ENCODE measurements at places on chromosomes 3 and 15.

GRCh38 chr3:112508261-112508660, 9.0 kb upstream of the BTLA start:
- no peak for DNase-seq

- peak; percentile 28 for DNase-seq
These were observed 25.0 kb downstream of the SCG3 start for GRCh38 chr15:51706291-51706690.

- peak; percentile 95 for DNase-seq
These were observed at the start of gene TGFBR2 for GRCh38 chr3:30606301-30607031. Gene TGFBR2 (plus strand): TSS chr3:30606601. CDS start chr3:30606884, 283 bp downstream.

- no peak for DNase-seq
These were observed 42.0 kb downstream of the NUP210 start for GRCh38 chr3:13378155-13378554.

DNA sequence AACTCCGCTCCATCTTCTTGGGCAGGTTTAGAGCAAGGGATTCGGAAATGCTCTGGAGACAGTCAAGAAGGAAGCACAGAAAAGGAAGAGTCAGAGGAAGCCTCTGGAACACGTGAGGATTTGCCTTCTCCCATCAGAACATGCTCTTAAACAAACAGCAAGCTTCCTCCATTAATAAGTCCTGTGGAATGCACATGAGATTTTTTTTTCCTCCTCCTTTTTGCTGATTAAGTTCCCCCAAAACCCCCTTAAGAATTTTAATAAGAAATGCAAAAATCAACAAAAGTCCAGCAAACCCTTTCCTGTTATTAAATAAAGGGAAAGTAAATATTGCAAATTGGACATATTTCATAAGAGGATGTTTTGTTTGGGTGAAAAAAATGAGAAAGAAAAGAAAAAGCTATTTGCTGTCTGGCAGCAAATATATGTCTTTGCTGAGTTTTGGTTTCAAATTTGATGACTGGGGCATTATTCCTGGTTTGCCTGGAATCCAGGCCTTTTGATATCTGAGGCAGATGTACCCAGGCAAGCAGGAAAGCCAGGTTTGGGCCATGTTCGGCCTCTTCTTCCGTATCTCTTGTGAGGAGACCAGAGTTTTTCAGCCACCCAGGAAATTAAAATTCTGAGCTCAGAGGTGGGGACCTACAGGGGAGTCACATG, 7.9 kb upstream of the TSEN2 start:
- DNase-seq = no peak

DNA sequence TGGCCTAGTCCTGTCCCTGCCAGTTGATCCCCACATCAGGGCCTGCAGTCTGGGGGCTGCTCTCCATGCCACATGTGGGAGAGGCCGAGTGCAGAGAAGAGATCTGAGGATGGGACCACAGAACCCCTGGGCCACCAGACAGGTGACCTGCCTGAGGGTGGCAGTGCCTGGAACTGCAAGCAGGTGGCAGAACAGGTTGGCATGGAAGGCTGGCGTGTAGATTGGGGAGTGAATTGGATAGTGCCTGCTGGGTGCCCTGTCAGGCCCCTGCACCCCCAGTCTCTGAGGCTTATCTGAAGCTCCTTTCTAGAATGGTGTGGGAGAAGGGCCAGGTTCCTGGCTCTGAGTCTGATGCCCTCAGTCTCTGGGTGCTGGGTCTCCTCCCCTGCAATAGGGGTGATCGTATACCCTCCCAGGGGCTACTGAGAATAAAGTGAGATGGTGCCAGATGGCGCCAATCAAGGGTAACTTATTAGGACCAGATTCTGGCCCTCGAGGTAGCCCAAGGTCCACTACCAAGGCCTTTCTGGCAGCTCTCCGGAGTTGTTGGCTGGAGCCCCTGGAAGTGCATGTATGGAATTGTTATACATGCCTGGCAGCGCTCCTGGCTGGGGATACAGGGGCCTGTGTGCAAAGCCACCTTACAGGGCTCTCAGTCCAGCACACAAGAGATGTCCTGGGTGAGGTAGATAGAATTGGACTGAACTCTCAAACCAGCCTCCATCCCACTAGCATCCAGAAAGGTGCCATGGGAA, 15.7 kb downstream of the C3orf18 start:
- no peak for DNase-seq

DNA sequence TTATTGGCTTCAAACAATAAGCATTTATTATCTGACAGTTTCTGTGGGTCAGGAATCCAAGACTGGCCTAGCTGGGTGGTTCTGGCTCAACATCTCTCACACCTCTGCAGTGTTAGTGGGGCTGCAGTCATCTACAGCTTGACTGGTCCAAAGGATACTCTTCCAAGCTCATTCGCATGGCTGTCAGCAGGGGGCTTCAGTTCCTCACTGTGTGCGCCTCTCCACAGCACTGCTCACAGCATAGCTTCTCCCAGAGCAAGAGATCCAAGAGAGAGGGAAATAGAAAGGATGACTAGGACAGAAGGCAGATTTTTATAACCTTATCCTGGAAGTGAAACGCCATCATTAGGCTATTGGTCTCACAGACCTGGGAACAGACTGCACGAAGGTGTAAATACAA, 64.2 kb downstream of the MAGI1 start:
- DNase-seq = no peak

DNA sequence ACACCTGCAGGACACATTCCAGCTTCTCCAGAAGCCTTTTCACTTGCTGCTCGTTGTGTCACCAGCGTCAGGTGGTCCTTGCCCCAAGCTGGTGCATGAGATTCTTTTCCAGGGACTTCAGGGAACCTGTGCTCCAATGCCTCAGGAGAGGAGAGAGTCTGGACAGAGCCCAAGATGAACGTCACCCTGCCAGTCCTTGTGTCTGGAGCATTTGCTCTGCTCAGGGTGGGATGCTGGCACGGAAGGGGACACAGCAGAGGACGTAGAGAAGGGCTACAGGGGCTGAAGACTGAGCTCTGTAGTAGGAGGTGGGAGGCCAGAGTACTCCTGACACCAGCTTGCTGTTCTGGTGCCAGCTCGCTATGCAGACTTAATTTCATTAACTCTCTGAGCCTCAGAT, 262.1 kb downstream of the XXYLT1 start:
- DNase-seq = no peak

- DNase-seq = no peak
These were observed 19.8 kb downstream of the C3orf62 start for GRCh38 chr3:49257187-49257586.

- DNase-seq = no peak
These were observed 57.2 kb upstream of the ZBTB38 start for GRCh38 chr3:141311170-141311495.

- DNase-seq = no peak
These were observed 897 bp downstream of the RAD54L2 start for GRCh38 chr3:51539291-51539941.

DNA sequence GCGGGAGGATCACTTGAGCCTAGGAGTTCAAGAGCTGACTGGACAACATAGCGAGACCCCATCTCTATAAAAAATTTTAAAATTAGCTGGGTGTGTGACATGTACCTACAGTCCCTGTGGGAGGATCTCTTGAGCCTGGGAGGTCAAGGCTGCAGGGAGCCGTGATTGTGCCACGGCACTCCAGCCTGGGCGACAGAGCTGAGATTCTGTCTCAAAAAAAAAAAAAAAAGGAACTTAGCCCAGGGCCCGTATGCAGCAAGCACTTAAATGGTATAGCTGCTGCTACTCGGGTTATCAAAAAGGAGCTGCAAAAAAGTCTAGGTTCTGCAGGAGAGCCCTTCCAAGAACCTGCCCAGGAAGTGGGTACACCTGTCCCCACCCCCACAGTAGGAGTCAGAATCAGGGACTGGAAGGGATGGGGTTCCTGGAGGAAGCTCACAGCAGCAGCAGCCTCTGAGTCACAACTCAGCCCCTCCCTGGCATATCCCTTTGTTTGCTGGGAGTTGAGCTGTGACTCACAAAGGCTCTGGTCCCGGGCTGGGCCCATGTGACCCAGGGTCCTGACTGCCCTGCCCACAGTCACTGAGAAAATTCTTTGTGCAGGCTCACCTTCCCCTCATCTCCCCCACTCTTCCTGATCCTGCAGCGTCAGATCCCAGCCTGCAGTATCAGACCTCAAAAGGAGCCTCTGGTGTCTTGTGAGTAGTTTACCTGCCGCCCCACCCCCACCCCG, at the start of gene SPATA12:
SPATA12 (plus strand) TSS at position 576 of the 733 bp plus-strand sequence. CDS start 13,031 bp downstream, outside the sequence.
- peak; percentile 69 for DNase-seq

DNA sequence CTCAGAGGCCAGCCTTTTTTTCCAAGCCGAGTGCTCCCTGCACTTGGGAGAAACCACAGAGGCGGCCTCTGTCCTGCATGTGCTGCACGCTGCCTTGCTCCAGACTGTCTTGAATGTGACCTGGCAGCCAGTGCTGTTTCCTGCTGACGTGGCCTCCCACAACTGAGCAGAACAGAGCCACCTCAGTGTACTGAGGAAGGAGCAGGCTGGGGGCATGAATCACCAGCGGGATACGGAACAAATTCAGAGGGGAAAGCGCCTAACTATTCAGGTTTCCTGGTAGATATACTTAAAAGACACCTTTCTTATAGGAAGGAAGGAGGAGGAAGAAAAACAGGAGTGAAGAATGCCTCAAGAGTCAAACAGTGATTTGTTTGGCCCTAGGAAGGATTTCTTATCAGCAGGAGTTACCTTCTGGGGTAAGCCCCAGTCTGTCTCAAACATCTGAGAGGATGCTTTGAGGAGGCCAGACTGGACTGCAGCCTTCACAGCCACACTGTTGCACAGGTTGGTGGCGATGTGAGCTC, 114.0 kb downstream of the FNDC3B start:
- DNase-seq = peak; percentile 95

DNA sequence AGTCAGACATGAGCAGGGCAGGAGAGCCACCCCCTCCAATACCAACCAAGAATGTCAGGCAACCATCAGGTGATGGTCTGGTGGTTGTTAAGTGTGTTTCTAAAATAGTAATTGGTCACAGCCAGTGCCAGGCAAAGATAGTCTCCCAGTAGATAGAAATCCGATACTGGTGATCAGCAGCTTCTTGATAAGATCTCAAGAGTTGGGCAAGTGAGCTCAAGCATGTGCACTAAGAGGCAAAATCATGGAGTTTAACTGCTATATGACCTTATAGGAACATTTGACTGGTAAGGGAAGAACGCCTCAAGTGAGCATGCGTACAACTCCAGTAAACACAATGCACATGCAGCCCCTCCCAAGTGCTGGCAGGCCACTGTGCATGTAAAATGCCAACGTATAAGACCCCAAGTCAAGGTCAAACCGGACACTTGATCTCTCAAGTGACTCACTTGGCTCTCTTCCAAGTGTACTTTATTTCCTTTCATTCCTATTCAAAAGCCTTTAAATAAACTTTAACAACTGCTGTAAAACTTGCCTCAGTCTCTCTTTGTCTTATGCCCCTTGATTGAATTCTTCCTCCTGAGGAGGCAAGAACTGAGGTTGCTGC, 36.0 kb upstream of the CBLB start:
- no peak for DNase-seq

DNA sequence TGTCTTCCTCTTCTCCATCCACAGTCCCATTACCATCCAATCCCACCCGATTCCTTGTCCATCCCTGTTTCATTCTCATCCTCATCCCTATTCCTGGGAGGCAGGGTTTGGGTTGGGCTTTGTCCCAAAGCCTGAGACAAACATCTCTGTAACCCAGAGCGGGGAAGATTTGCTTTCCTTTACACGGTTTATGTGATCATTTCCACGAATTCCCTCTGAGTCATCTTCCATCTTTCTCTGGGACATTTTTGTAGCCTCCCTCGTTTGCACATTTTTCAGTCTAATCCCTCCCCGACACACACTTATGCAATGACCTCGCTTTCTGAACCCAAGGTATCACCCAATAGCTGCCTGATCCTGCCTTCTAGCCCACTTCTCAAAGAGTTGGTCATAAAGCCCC, 22.8 kb downstream of the DUOX2 start:
- peak; percentile 24 for DNase-seq

DNA sequence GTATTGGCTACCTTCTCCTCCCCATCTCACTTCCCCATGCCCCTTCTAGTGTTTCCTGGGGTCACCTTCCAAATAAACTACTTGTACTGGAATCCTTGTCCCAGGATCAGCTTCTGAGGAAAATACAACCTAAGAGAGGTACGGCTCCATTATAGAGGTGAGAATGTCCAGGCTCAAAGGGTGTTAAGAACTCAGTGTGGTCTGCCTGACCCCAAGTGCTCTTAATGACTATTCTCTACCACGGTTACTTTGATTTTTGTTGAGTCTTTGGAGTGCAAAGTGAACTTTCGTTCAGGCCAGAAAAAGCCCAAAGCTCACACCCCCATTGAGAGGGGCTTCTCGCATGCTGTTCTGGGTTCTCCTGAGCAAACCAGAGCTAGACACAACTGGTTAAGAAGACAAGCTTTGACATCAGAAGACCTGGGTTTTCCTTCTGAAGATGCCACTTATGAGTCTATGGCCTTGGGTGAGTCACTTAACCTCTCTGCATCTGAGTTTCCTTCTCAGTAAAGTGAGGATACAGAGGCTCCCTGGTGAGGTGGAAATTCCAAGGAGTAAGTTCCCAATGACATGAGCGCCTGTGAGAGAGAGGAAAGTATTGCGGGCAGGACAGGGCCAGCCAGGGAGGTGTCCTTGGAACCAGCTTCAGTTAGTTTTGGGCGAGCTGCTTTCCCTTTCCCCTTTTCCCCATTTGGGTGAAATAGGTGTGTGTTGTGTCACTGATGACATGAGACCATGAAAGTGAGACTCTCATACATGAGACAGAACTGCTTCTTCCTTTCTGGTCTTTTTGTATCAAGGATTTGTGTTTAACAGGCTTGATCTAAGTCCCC, 475.0 kb upstream of the PROK2 start:
- DNase-seq = no peak

DNA sequence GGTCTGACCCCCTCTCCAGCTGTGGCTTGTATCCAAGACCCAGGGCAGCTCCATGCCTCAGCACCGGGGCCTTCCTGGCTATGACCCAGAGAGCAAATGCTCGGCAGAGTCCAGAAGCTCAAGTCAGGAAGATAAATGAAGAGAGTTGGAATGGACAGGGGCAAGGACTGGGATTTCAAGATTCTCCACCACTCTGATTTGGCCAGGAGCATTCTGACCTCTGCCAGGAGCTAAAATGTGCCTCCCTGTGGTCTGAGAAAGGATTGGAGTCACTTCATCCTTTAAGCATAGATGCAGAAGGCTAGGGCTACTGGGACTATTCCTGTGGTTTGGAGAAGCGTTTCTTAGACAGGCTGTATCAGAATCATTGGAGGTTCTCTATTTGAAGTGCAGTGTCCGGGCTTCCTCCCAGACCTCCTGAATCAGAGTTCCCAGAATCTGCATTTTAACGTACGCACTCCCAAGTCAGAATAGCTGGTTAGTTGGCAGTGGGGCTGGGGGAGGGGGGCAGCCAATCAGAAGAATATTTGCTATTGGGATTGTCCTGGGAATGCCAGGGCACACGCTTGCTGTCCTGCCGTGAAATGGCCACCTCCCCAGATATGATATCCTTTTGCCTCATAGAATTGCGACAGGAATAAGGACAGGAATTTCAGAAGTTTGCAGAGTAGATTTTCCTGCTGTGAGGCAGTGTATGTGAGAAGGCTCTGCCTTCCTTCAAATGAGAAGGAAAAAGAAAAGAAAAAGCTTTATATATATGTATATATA, 57.4 kb downstream of the HRH1 start:
- no peak for DNase-seq

DNA sequence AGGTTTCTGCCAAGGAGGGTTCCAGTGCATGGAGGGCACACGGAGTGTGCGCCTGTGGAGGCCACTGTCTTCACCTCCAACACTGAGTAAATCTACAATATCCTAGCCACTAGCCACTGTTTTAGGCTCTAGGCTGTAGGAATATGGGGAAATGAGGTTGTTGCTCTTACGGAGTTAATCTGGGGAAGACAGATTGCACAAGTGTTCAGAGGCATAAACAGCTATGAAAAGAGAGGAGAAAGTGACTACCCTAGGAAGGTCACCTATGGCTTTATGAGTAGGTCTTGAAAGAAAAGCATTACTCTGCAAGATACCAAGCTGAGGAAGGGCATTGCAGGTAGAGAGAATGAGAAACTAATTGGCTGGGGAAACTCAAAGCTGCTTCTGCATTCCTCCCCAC, 85.7 kb downstream of the CYP19A1 start:
- DNase-seq = no peak

All from GM04504 (cell line).